Activated CD4-positive, alpha-beta memory T cell treated with anti-CD3 and anti-CD28 coated beads for 36 hours (primary cell): ENCODE measurements at places on chromosomes 1 and 21.

- DNase-seq: no peak
Observed at GRCh38 chr1:110850627-110851026, 22.3 kb upstream of the CD53 start.

GRCh38 chr1:204098683-204099082 is 25.8 kb downstream of the SOX13 start:
- no peak for DNase-seq

DNA sequence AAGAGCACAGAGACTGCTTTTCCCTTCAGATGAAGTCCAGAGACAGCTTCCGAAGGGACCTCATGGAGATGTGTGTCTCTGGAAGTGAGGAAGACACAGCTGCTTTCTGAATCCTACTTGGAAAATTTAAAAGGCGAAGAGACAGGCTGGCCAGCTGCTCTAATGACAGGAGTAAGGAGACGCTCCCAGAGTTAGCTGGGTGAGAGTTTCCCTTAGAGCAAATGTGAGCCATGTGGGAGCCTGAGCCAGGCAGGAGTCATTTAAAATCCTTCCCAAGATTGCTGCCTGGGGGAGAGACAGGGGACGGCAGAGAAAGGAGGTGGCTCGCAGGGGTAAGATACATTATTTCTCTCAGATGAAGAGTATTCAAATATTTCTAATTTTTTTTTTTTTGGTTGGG is 53.1 kb downstream of the ZNF326 start:
- no peak for DNase-seq

GRCh38 chr1:180533266-180533987 is 25.3 kb upstream of the OVAAL start:
- DNase-seq: peak; percentile 81

- DNase-seq: no peak
Observed at GRCh38 chr1:5586629-5587028, 405.6 kb downstream of the NPHP4 start.

DNA sequence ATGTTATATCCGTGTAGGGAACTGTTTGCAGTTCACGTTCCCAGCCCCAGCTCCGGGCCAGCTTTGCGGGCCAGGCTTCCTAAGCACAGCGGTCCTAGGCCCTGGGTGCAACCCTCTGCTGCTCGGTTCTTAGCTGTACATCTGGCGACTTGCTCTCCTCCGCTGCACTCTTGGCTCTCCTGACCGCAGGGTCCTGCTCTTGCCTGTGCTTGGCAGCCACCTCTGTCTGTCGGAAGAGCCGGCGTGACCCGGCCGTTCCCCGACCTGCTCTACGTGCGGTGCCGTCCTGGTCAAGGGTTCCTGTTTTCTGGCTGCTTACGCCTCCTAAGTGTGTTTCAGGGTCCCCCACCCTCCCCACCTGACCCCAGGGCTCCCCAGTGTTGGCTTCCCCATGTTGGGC is 36.7 kb downstream of the FAAP20 start:
- no peak for DNase-seq

GRCh38 chr1:225866061-225866837 is 15.9 kb downstream of the TMEM63A start:
- DNase-seq: peak; percentile 88

GRCh38 chr1:151549199-151549598 is 9.1 kb downstream of the TUFT1 start:
- DNase-seq: no peak

GRCh38 chr1:62175568-62176179 is 19.0 kb upstream of the L1TD1 start:
- DNase-seq: peak; percentile 33

- DNase-seq: no peak
Observed at GRCh38 chr1:244603498-244603897, 49.4 kb upstream of the DESI2 start.

DNA sequence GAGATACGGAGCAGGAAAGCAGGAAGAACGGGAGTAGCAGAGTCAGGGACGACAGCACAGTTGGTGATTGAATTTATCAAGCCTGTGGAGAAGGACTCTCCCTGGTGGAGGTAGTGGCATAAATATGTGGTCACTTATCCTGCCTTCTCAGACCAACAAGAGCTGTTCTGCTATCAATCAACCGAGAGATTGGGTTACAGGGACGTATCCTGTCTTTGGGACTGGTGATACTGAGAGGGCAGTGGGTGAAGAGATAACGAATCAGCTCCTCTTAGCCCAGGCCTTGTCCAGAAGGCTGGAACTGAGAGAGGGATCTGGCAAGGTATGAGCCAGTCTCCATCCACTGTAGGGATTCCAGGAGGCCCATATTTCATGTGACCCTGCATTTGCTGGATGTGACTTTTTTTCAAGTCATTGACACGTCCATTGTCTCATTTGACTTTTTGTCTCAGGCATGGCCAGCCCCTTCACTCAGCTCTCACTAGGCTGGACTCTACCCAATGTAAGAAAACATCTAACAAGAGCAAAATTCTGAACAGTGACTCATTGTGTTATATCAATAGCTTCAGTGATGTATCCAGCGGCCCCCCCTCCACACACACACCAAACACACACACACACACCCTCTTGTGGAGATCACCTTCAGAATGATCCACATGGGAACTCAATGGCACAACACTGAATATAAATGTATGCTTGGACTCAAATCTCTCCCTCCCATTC is 11.3 kb downstream of the C1orf116 start:
- no peak for DNase-seq

DNA sequence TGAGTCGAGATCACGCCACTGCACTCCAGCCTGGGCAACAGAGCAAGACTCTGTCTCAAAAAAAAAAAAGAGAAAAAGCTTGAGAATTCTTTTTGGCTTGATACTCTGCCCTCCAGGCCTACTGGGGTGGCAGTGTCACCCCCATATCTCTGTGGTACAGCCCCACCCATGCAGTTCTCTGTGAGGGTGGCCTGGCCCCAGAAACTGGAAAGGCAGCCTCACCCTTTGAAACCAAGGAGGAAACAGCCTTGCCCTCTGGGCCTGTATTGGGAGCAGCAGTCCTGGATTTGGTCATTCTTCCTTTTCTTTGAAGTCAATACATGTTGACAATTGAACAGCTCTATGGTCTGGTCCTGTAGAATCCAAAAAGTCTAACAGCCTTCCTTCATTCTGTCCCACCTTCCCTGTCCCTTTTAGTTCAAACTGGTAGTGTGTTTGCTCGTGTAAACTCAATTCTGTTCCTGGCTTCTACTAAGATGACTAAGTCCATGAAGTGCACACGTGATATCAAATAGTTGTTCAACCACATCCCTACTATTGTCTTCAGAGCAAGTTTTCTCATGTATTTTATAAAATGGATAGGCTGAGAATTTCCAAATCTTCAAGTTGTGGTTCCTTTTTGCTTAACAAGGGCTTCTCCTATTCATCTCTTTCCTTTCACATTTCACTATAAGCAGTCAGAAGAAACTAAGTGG is 13.2 kb downstream of the ST7L start:
- peak; percentile 17 for DNase-seq

- DNase-seq: no peak
Observed at GRCh38 chr1:15718199-15718601, 17.9 kb upstream of the SLC25A34 start.

- DNase-seq: peak; percentile 2
Observed at GRCh38 chr1:53375440-53375839, 47.6 kb upstream of the LRP8 start.

- peak; percentile 79 for DNase-seq
Observed at GRCh38 chr1:37811027-37811655, 3.1 kb upstream of the YRDC start.

DNA sequence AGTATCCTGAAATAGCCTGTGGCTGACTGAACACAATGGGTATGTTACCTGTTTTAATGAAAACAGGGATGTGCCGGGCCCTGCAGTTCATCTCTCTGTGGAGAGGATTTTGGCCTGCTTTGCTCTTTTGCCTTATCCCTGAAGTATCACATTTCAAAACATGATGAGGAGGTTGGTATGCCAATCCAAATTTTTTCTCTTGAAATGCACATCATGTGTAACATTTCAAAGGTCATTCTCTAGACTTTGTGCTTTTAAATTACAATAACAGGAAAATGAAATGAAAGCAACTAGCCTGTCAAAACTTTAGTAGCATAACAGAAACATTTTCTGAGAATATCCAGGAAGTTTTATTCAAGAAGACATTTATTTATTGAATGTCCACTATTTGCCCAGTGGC is 118.9 kb downstream of the SLC44A5 start:
- DNase-seq: no peak

- DNase-seq: no peak
Observed at GRCh38 chr1:62590255-62590969, 6.9 kb upstream of the ANGPTL3 start.

GRCh38 chr1:47424336-47424982 is 8.4 kb downstream of the FOXE3 start:
- DNase-seq: no peak

DNA sequence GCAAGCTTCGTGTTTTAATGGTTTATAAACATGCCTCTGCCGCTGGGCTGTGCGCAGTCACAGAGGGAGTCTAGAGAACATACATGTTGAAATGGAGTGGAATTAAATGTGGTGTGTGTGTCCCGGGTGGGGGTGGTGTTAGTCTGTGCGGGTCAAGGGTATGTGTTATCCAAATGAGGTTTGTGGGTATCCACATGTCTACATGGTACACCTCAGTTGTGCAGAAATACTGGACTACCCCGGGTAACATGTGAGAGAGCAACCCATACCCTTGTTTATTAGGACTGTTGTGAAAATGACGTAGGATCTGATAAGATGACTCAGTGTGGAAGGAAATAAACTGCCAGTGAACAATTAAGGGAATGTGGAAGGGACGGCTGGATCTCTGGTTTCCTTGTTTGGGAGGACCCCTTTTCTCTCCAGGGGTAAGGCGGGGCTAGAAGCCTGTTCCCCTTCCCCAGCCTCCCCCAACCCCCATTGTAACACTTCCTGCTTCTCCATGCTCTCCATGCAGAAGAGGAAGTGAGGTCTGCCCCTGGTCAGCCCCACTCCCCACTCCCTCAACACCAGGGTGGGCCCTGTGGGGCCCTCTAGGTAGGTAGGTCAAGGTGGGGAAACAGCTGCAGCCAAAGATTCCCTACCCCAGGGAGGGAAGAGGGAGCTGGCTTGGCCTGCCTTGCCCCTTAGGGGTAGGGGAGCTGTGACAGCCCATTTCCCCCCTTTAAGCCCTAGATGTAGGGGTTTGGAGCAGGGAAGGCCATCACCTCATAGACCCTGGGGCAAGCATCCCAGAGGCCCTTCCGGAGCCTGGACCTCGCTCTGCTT is 690 bp downstream of the EPS8L3 start:
- no peak for DNase-seq

DNA sequence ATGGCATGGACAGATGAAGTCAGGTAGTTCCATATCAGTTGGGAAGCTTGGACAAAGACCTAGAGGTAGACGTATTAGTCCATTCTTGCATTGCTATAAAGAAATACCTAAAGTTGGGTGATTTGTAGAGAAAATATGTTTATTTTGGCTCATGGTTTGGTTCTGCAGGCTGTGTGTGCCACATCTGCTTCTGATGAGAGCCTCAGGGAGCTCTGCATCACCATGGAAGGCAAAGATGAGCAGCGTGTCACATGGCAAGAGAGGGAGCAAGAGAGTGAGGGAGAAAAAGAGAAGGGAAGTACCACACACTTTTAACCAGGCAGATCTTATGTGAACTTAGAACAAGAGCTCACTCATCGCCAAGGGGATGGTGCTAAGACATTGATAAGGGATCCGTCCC is 9.0 kb downstream of the TSACC start:
- no peak for DNase-seq
